Naive thymus-derived CD8-positive, alpha-beta T cell (primary cell): ENCODE measurements at places on chromosomes 11 and 22.

DNA sequence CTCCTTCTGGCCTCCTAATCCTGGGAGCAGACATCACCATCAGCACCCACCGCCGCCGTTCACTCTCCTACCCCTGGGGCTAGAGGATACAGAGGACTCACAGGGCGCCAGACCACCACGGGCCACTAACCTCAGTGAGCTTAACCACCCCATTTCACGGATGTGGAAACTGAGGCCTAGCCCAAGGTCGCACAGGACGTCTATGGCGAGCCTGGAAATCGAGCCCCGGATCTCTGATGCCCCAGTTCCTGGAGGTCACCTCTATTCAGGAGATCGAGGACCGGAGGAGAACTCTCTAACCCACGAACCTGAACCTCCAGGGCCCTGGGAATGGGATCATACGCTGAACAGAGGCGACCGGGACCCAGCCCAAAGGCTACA is 349 bp downstream of the TIMM10 start:
- DNase-seq = no peak

GRCh38 chr11:34271727-34272126 is 86.1 kb downstream of the ABTB2 start:
- DNase-seq = no peak

DNA sequence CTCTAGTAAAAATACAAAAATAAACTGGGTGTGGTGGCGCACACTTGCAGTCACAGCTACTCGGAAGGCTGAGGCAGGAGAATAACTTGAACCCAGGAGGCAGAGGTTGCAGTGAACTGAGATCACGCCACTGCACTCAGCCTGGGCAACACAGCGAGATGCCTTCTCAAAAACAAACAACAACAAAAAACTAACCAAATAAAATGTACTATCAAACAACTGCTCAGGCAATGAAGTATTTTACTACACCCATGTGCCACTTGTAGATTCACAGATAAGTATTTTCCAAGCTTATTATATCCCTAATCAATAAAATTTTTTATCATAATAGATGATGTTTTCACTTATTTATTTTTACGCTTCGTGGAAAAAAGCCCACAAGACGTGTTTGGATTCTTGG is 924 bp downstream of the C11orf65 start:
- DNase-seq = peak; percentile 23

GRCh38 chr11:9132203-9132878 is 40.9 kb upstream of the SCUBE2 start:
- DNase-seq = no peak

GRCh38 chr11:58573451-58574104 is 2.1 kb downstream of the LPXN start:
- peak; percentile 28 for DNase-seq

GRCh38 chr11:29518389-29519174 is 498.2 kb downstream of the KCNA4 start:
- no peak for DNase-seq

DNA sequence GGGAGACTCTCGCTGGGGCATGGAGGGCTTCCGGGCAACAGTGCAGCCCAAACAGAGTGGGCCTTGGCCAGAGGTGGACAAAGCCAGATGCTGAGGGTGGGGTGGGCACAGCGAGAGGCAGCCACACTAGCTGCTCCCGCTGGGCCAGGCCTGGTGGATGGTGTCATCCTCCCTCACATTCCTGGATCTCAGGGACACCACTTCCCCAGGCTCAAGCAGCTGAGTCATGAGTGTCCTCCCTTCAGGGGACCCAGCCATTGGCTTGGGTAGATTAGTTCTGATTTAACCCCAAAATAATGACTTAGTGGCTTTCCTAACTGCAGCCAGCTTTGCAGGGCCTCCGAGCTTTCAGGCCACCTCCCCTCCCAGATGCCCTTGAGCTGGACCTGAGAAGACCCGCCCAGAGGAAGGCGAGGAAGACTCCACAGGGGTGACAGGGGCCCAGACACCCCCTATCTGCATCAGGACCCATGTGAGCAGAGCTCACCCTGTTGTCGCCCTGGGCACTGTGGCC is 25.9 kb upstream of the WNT7B start:
- no peak for DNase-seq

- DNase-seq = no peak
Measured at GRCh38 chr11:111736181-111736590, 30.0 kb downstream of the PPP2R1B start.

DNA sequence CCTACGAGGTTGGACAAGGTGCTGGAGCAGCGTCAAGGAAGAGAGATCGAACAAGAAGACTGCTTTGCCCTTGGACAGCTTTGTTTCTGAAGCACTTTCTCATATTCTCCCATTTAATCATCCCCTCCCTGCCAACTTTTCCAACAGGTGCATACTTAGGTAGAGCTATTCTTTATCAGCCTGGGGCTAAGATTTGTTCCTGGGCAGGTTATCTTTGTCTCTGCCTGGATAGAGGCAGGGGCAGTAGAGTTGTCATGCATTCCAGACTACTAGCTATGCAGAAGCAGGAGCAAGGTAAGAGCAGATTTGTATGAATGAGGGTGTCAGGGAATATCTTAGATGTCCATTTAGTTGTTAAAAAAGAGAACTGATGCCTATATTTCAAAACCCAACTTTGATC is 82.3 kb downstream of the PTPRJ start:
- no peak for DNase-seq

DNA sequence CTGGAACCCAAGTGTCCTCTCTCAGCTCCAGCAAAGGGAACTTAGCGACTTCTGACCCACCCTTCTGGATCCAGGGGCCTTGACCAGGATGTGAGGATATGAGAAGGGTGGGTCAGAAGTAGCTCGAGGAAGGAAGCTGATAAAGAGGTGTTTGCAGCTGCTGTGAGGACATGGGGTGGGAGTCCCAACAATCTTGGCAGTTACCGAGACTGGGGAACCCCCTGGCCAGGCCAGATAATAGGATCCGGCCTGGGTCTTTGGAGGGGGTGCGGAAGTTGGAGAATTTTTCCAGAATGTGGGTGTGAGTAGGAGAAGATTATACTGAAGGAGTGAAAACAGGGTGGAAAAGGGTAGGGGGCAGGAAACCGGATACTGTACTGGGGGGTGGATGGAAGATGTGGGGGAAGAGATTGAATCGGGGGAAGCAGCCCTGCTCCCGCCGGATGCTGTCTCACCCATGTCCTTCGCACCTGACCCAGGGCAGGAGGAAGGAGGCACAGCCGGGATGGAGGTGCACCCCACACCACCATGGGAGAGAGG is 2.8 kb upstream of the MCAM start:
- DNase-seq = no peak

DNA sequence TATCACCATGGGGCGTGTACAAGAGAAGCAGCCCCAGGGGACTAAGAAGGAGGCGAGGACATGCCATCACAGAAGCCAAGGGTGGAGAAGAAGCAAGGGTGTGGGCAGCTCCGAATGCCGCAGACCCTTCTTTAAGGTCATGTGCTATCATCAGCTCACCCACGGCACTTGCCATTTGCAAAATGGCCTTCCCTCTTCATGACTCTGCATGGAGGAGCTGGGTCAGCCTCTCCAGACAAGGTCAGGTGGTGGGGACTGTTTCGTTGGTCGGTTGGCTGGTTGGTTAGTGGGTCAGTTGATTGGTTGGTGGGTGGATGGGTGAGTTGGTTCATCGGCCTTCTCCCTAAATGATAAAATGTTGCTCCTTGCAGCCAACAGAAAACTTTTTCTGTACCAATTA is 622.5 kb downstream of the TBC1D22A start:
- no peak for DNase-seq

DNA sequence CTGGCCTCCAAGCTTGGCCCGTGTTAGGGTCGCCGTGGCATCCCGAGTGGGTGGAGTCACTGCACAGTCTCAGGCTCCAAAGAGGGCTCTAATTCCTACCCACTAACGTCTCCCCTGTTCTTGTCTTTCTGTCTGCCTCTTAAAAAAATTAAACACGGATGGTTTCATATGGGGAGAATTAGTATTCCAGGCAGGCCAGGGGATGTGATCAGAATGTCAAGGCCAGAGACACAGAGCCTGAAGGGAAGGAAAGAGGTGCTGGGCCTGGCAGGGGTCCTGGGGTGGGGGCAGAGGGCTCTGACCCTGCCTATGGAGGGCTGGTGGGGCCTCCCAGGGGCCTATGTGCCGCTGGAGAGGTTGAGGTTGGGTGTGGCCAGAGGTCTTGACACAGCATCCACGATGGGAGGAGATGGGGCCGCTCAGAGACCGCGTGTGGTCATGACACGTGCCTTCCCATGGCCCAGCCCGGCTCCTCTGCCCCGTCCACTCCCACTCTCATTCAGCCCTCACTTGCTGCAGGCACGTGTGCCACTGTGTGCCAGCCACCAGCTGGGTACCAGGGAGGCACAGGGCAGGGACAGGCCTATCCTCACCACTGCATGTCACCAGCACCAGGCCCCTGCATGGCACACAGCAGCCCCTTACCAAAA is 56.5 kb downstream of the FLRT1 start:
- DNase-seq = no peak

DNA sequence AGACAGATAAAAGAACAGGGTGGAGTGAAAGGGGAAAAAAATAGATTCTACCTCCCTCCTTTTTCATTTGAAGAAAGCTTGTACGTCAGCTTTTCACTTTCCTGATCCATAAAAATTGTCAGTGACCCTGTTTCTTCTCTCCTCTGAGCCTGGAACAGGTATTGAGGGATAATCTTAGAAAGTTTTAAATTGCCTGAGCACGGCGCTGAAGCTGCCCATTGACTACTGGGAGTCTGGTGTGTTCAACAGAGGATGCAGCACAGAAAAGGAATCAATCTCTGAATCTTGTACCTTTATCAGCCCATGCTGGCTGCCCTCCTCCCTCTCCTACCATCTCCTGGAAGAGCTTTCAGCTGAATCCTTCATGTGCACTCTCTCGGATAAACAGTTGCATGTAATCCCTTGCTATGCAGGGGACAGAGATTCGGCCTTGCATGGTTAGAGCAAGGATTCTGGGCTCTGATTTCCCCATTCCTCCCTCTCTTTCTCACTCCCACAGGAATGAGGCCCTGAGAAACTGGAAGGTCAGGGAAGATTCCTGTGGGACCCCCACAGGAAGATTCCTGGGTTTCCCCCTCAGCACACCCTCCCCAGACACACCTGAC is 162.4 kb upstream of the SYN3 start:
- no peak for DNase-seq

DNA sequence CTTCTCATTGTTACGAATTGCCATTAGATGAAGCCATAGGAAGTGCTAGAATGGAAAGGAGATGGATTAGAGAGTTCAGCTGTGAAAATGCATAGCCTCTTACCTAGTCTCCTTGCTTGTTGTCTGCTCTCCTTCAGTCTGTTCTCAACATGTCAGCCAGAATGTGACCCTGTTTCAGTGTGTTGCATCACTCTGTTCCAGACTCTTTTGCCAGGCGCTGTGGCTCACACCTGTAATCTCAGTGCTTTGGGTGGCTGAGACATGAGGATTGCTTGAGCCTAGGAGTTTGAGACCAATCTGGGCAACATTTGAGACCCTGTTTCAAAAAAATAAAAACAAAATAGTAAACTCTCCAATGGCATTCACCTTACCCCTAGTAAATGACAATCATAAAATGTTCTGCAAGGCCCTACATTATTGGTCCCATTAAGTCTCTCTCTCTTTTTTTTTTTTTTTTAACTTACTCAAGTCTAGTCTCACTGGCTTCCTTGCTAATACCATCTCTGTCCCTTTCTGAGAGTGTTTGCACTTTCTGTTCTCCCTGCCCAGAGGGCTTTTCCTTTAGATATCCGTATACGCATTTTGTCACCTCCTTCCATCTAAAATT is 39.4 kb downstream of the CYP2R1 start:
- no peak for DNase-seq

DNA sequence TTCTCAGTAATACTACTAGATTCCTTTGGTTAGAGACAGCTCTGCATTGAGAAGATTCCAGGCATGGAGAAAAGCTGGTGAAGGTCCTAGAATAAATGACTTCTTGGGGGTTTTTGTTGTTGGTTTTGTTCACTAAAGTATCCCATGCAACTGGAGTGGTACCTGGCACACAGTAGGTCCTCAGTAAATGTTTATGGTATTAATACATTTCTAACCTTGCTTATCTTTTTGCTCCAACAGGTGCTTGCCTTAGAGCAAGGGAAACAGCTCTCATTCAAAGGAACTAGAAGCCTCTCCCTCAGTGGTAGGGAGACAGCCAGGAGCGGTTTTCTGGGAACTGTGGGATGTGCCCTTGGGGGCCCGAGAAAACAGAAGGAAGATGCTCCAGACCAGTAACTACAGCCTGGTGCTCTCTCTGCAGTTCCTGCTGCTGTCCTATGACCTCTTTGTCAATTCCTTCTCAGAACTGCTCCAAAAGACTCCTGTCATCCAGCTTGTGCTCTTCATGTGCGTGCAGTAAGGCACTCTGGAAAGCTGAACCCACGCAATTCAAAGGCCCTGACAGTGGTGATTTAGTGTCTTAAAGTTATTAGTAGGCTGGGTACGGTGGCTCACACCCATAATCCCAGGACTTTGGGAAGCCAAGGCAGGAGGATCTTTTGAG is 2.0 kb downstream of the TMEM138 start:
- DNase-seq = no peak

DNA sequence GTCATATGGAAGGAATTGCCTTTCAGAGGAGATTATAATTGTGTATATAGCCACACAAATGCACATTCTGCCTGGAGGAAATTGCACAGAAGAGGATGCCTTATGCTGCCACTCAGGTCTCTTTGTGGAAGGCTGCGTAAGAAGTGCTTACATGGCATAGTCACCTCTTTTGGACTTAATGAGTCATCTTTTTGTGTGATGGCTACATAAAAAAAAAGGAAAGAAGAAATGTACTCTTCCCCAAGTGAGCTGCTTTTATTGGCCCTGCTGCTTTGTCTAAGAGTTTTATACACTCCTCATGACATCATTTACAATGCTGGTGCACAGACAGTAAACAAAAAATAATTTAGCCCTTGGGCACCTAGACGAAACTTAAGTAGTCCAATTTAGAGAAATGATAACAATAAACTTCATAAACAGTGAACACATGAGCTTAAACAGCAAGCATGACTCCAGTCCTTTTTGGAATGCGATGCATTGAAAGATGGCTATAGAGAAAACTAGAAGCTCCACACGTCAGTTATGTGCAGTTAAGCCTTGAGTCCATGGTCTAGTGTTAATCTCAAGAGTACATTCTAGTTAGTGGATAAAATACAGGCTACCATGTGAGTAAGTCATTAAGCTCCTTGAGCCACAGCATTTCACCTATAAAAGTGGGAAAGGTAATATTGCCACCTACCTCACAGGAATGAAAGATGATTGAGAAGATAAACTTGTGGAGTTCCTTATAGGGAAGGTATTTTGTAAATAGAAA is 12.0 kb downstream of the CSTPP1 start:
- no peak for DNase-seq

DNA sequence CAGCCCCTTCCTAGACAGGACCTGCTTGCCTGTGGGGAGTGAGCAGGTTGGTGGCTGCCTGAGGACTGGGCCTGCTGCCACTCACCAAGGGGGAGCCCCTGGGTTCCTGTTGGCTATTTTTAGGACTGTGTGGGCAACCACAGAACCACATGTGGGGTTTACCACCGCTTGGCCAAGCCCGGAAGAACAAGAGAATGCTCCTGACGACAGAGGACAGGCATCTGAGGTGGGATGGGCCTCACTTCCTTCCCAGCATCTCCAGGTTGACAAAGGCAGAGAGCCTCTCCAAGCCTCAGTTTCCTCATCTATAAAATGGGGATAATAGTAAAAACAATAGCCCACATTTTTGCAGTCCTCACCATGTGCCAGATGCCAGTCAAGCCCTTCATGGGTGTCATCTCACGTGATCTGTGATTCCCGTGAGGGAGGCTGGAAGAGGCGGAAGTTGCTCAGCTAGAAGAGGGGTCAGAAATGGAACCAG is 43.6 kb downstream of the LRRC32 start:
- DNase-seq = peak; percentile 9

GRCh38 chr11:128965485-128965884 is 22.8 kb upstream of the TP53AIP1 start:
- DNase-seq = no peak

- DNase-seq = no peak
Measured at GRCh38 chr11:111574373-111575225, 27.6 kb upstream of the SIK2 start.

GRCh38 chr22:29377979-29378378 is 10.4 kb downstream of the AP1B1 start:
- no peak for DNase-seq
